HS-27A (cell line): ENCODE measurements at places on chromosomes 6 and 20.

DNA sequence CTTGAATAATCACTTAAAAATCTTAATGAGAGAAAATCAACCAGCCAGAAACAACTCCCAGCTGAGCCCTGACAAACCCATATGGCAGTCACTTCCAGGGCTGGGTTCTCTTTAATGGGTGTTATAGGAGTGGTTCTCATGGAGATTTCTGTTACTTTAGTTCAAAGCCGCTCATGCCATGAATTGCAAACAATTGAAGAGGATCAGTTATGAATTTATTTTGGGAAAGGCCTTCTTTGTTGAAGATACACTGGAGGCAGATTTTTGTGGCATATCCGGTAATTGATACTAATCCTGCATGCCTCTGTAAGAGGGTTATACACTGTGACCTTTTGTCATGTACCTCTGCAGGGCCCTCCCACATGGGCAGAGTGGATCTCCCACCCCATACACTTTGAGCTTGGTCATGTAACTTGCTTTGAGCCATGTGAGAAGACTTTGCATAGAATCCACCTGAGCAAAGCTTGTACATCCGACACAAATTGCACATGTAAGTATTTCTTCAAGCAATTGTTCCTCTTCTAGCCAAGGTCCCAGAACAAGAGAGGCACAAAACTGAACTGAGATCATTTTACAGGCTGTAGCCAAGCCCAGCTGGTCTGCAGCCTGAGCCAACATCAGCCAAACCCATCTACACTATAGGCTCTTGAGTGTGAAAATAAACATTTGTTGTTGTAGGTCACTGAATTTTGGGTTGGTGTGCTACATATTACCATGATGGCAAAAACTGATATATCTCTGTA, 492.3 kb downstream of the PREX1 start:
- no peak for DNase-seq

DNA sequence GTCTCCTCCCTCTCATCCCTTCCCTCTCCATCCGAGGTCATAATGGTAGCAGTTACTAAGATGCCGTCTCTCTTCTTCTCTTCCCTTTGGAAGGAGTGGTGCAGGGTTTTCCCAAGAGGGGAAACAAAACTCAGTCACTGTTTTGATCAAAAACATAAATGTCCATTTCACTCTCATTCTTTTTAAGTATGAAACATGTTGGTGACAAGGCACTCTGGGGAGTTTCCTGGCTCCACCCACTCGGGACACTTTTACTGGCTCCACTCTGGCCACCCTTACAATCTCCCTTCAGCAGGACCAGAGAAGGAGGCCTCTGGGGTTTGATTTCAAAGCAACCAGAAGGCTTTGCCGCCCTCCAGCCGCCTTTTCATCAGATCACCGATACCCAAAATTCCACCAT, 57.0 kb downstream of the FGD2 start:
- DNase-seq = no peak

DNA sequence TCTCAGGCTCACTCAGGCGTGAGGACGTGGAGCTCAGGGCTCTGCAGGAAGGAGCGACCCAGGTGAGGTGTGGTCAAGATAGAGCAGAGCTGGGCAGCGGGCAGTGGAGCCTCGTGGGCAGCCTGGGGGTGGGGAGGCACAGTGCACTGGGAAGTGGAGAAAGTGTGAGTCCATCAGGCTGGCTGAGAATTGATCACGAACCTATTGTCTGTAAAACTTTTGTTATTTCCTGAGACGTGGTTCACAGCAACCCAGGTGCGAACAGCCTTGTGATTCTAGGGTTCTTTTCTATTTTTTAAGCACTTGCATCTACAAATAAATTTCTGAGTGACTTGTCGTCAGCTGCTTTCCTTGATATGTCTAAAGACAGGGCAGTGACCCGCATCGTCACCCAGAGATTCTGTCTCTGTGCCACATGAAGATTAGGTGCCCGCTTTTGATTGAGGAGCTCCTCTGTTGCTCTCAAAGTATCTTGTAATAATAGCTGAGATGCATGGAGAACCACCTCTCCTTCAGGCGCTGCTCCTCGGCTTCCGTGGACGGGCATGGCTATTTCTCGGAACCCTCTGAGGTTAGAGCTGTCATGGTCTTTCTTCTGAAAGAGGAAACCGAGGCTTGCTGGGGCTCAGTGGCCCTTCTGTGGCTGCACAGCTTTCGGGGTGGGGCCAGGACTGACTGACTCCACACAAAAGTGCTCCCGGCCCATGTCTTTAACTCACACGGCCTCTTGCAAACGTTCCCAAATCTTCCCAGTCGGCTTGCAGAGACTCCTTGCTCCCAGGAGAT, 662 bp upstream of the CCR6 start:
- DNase-seq = no peak

DNA sequence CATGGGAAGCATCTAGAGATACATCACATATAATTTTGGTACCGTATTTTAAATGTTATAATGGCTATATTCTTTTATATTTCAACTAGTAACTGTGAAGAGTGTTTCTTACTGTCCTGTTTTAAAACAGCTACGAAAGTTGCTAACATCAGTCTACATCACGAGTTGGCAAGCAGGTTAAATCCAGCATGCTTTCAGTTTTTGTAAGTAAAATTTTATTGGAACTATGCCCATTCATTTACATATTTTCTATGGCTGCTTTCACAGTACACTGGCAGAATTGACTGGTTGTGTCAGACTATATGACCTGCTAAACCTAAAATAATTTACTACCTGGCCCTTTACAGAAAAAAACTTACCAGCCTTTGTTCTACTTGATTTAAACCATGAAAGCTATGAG, 478.1 kb downstream of the PHF3 start:
- no peak for DNase-seq

DNA sequence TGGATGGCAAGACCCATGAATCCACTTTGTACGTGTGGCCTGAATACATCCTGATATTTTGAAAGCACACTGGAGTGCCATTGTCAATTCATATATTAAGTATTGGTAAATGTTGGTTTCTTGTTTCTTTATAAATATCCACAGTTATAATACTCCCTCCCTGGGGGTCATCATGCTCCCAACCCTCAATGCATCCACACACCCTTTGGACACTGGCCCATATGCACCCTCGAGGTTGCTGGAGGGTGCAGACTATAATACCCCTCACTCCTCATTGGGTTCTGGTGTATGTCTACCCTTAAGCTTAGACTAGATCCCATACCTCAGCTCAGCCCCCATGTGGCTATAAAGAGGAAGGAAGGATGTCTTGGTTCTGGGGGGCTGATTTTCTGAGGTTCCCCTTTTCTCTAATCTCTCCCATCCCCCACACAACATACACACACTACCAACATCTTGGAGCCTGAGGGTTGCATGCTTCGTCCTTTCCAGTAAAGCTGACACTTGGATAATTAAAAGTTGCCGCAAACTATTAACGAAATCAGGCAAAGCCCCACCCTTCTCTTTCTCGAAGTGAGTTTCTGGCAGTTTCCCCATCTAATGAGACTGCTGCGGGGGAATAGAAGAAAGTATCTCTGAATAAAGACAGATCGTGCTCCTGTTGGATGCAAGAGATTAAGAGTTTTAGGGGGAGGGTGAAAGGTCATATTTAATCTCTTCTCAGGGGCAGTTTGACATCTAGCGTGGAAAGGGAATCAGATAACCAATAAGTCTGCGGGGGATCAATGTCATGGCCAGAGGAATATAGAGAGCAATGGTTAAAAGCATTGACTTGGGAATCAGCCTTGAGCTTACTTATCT, 7.4 kb downstream of the PIM1 start:
- DNase-seq = no peak
